ENCODE measurements at places on chromosomes 16 and 17.
A peak's percentile ranks its signal among the peaks of the same experiment; 100 is the strongest.

DNA sequence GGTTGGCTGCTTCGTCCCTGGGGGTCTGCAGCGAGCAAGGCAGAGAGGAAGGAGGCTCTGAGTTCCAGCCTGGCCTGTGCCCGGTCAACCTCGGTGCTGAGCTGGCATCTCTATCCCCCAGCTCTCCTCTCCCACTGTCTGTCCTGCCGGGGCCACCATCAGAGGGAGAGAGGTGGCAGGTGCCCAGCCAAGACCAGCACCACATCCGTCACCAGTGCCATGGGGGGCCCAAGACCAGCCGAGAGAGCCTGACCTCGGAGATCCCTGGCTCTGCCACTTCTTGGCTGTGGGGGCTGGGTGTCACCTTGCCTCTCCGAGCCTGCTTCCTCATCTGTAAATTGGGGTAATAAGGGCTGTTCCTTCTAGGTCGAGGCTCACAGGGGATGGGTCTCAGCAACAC, 560 bp upstream of the P2RX1 start:
- no peak for DNase-seq

GRCh38 chr17:60947100-60947499, 269.4 kb downstream of the BCAS3 start:
- DNase-seq, result peak; percentile 11

GRCh38 chr16:74627506-74628220, 20.7 kb upstream of the GLG1 start:
- DNase-seq, result peak; percentile 14

DNA sequence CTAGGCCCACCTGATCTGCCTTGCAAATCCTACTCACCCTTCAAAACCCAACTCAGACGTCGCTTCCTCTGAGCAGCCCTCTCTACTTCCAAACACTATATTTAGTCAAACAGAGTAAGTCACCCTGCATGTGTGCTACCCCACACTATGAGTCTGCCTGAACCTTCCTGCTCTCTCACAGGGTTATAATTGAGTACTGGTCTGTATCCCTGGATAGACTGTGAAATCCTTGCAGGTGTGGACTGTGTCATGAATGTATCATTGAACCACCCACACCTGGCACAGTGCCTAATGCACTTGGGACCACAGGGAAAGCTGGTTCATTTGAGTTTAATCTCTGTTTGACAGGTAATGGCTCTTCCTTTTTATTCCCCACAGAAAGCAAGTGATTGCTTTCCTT, 3.4 kb downstream of the FBXO39 start:
- DNase-seq, result no peak

DNA sequence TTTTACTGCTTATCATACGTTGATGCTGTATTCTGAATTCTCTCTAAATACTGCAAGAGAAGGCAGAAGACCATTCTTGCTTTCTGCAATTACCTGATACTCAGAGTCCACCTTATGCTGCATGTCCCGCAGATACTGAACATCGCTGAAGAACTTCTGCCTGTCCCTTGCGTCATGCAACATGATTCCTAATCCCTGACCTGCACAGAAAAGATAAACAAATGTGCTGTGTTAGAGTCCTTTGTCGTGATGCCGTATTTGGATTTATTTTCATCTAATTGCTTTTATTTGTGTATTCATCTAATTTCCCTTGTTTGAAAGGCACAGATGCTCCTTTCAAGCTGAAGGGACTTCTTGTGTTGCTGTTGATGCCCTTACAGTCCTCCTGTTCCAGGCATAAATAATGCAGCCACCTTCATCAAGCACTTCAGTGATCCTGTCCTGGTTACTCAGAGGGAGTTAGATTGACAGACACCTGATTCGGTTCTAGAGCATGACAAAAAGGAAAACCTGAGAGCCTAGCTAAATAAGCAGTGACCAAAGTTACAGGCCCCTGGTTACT, 6.5 kb downstream of the MARCHF10 start:
- DNase-seq, result no peak

GRCh38 chr16:50178491-50178941, 25.4 kb downstream of the TENT4B start:
- no peak for DNase-seq

- peak; percentile 37 for DNase-seq
Measured at GRCh38 chr16:88461331-88462269, 8.5 kb downstream of the ZFPM1 start.

- DNase-seq, result no peak
Measured at GRCh38 chr17:5562661-5563360, 21.5 kb downstream of the NLRP1 start.

GRCh38 chr17:4949321-4950074, 1.2 kb upstream of the PFN1 start:
- DNase-seq, result peak; percentile 69

DNA sequence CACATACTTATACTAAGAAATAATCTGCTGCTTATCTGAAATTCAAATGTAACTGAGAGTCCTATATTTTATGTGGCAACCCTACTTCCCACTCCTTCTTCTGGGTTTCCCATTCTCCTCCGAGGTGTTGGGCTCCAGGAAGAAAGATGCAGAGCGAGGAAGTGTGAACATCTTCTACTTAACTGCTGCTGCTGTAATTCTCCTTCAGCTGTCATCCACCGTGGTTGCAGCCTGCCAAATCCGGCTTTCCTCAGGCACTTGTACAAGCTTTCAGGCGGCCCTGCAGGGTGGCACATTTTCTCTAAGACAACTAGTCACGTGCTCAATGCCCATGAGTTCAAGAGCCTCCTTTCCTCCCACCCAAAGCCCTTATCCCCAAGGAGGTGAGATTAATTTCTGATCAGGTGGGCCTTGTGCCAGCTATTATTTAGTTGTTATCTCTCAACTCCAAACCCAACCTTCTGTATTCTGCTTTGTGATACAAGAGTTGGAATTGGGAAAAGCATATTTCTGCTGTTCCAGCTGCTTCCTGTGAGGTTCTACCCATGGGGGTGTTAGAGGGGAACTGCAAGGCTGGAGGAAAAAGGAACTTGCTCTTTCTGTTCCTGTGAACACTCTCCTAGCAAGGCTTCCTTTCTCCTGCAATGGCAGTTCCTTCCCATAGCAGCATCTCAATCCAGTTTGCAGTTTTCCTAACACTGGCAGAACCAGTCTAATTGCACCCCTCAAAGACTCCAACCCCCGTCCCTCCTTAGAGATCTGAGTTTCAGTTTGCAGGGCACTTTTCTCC, 67.6 kb upstream of the RBBP6 start:
- DNase-seq, result no peak

- no peak for DNase-seq
Measured at GRCh38 chr16:12917653-12918052, 16.3 kb downstream of the SHISA9 start.

- DNase-seq, result no peak
Measured at GRCh38 chr16:66220702-66221101, 145.8 kb upstream of the CDH5 start.

DNA sequence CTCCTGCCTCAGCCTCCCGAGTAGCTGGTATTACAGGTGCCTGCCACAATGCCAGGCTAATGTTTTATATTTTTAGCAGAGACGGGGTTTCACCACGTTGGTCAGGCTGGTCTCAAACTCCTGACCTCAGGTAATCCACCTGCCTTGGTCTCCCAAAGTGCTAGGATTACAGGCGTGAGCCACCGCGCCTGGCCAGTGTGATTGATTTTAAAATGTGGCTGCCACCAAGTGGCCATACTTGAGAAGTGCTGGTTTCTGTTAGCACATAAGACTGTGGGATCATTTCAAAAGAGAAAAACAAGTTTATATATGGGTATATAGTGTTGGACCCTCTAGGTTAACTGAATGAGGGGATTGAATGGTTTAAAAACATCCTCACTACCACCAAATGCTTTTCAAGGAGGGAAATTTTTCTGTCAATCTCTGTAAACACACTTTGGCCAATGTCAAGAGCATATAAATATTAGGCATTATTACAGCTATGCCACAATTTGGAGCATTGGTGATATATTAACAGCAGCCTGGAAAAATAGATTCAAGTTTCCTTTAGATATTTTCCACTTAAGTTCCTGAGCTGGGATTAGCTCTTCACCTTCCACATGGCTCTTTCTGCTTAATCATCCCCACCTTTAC, 13.5 kb upstream of the DHRS13 start:
- peak; percentile 64 for DNase-seq

- DNase-seq, result peak; percentile 16
Measured at GRCh38 chr16:25151996-25152395, 40.5 kb downstream of the LCMT1 start.

DNA sequence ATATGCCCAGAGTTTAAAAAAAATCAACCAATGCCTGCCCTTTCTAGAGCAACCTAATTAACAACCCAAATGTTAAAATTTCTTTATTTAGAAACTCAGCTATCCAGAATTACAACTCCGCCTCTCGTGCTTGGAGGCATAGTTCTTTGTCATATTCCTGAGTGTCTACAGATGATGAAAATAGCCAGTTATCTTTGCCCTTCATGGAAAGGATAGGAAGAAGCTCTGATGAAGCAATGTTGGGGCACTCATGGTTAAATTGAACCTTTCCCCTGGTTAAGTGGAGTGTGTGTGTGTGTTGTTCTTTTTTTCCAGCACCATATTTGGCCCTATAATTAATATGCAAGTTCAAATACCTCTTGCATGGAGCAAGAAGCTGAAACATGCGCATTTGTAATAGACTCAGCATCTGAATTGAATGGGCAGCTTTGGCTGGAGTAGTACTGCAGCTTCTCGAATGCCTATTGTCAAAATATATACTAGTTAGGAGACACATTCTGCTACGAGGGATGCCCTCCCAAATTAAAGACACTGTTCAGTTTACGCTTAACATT, 506.2 kb downstream of the WWOX start:
- no peak for DNase-seq

DNA sequence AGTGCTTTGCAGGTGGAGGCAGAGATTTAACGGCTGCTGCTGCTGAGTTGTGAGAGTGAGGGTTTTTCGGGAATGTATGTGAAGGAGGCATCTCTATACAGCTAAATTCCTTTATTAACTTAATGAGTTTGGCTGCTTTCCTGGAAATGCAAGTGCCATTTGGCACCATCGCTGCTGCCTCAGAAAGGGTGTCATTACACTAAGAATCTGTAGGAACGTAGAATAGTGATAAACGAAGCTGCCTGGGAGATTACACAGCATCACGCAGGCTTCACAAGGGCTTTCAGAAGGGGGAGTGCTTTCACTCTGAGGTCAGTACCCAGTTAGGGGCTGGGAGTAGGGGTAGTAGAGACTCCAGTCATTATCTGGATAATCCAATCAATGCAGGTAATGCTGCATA, 14.1 kb upstream of the NLRP1 start:
- no peak for DNase-seq

DNA sequence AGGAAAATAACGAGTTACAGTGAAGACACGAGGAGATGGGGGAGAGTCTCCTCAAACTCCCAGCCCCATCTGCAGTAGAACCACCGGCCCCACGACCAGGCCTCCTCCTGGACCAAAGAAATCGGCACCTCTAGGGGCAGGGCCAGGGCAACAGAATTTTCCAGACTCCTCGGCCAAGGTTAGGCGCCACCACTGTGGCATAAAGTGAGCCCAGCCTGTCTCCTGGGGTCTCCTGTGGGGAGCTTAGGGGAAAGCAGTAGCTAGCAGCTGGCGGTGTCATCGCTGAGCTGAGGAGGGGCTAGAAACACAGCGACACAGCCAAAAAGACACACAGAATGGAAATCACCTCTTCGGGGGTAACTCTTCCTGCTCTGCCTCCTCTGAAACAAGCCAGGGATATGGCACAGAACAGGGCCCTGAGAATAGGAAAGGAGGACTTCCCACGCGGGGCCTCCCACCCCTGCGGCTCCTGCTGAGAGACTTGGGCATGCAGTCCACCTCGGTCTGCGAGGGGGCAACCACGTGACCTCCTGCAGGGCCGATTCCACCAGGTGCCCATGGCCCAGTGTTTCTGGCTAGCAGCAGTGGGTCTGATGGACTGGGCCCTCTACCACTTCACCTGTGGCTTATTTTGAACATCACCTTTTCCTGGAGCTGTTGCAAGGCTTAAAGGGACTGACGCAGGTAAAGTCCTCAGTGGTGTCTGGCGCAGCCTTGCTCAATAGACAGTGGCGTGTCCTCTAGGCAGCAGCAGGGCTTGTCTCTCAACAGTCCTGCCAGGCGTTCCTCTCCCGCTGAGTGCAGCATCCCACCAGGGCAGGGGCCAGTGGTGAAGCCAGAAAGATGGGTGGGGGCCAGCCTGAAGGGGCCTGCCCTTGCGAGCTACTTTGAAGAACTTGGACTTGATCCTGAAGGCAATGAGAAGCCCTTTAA, 6.7 kb upstream of the GINS2 start:
- no peak for DNase-seq

- DNase-seq, result peak; percentile 48
Measured at GRCh38 chr17:49210158-49211029, at the start of the genes ABI3 and GNGT2. Gene ABI3 (plus strand): TSS chr17:49210707. CDS start chr17:49210725, 18 bp downstream. Gene GNGT2 (minus strand): TSS chr17:49210574. CDS start chr17:49207422, 3,152 bp downstream.

GRCh38 chr16:87878704-87879103, 9.4 kb upstream of the SLC7A5 start:
- no peak for DNase-seq

DNA sequence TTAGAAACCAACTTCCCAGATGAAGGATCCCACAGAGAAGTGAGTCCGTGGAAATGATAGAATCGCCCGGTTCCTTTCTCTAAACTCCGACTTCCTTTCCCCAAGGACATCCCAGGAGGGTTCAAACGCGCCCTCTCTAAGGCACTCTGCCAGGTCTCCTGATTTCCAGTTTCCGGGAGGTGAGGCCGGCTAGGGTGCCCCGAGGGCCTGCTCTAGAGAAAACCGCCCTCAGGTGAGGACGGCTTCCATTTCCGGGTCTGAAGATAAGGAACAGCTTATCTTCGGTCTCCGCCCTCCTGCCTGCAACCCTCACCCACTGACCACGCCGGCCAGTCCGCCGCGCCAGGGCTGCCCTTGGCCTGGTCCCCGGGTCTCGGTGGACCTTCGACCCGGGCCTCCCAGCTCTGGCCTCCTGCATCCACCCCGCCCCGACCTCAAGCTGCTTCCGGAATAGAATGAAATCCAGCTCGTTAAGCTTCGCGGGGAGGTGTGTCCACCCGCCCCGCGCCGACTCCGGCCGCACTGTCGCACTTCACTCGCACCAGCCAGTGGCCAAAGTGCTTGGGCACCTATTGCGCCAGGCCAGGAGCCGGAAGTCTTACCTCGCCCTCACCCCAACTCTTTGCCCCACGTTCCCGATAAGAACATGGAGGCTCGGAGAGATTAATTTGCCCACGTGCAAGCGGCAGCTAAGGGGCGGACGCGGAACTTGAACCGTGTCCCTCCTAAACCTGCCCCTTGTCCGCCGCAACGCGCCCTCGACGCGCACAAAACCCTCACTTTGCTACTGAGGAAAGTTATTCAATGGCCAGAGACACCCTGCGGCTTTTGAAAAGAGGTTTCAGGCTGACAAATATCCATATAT, 836 bp upstream of the MMP15 start:
- DNase-seq, result no peak

DNA sequence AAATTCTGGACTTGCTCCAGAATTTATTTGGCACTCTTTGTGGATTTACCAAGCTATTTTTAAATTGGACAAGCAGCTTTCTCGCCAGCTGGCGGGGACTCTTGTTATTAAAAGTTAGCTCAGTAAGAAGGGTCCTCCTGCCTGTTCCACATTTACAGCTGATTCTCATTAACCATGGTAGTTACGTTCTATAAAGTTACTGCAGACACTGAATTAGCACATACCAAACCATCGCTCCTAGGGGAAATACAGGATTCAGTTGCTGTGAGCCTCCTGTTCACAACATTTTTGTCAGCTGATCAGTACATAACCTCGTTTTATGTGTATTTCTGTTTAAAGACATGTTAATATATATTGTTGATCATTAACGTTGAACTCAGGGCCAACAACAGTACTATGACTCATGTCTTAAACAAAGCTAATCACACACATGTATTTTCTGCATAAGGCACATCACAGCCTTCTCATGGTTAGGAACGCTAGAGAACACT, 4.2 kb downstream of the LDAF1 start:
- DNase-seq, result peak; percentile 32
